ENCODE measurements at places on chromosomes 16 and 17.

DNA sequence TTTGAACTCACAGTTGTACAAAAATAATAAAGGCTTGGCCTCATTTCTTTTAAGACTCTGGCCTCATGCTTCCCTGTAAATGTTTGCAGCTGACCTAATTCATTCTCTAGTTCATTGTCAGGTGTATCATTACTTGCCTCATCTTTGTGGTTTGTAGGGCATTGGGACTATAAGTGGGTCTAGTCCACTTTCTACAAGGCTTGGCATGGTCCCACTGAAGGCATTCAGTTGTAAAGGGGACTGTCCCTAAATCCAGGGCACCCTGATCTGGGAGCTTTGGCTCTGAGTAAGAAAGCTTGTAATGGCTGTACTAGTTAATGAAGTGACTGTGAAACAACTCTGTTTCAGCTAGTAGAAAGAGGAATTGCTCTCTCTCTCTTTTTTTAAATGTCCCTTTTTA is 2.7 kb downstream of the KCTD2 start:
- DNase-seq: no peak

GRCh38 chr17:44266402-44267164 is 1.4 kb downstream of the SLC4A1 start:
- DNase-seq: no peak

GRCh38 chr17:34117332-34117731 is 137.8 kb upstream of the CCL2 start:
- DNase-seq: no peak

DNA sequence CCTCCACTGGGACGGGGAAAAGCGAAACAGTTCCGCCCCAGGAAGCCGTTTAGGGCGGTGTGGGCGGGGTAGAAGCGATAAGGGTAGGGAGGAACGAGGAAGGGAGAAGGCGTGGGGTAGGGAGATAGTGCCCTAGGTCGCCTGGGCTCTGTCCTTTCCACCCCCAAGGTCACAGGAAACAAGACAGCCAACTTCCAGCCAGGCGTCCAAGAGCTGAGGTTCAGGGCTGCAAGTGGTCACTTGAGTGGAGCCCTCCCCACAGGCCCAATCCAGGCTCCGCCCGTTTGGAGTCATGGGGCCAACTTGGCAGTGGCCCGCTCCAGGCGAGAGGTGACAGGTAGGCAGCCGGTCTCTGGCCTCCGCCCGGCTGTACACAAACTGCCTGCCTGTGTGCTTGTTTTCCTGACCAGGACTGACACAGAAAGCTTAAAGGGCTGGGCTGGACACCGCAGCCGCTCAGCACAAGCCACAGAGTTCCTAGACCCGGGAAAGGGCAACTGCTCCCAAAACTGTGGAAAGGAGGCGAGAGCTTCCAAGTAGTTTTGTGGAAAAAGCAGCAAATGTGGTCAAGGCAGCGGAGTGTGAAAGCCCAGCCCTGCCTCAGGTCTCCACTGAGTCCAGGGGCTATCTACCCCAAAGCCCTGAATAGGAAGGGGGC is at the start of gene RILP:
TSS of gene RILP (minus strand) at position 23 of the 658 bp plus-strand sequence. CDS start 62 bp downstream, outside the sequence.
- peak; percentile 95 for DNase-seq

GRCh38 chr16:85897382-85897781 is 1.6 kb upstream of the IRF8 start:
- no peak for DNase-seq

- peak; percentile 78 for DNase-seq
Measured at GRCh38 chr16:3652373-3653195, 1.9 kb upstream of the DNASE1 start.

- DNase-seq: no peak
Measured at GRCh38 chr17:1050246-1050995, 53.5 kb downstream of the TIMM22 start.

GRCh38 chr17:40442392-40443195 is 656 bp upstream of the IGFBP4 start:
- no peak for DNase-seq

- no peak for DNase-seq
Measured at GRCh38 chr16:89546781-89547180, 13.7 kb upstream of the RPL13 start.

DNA sequence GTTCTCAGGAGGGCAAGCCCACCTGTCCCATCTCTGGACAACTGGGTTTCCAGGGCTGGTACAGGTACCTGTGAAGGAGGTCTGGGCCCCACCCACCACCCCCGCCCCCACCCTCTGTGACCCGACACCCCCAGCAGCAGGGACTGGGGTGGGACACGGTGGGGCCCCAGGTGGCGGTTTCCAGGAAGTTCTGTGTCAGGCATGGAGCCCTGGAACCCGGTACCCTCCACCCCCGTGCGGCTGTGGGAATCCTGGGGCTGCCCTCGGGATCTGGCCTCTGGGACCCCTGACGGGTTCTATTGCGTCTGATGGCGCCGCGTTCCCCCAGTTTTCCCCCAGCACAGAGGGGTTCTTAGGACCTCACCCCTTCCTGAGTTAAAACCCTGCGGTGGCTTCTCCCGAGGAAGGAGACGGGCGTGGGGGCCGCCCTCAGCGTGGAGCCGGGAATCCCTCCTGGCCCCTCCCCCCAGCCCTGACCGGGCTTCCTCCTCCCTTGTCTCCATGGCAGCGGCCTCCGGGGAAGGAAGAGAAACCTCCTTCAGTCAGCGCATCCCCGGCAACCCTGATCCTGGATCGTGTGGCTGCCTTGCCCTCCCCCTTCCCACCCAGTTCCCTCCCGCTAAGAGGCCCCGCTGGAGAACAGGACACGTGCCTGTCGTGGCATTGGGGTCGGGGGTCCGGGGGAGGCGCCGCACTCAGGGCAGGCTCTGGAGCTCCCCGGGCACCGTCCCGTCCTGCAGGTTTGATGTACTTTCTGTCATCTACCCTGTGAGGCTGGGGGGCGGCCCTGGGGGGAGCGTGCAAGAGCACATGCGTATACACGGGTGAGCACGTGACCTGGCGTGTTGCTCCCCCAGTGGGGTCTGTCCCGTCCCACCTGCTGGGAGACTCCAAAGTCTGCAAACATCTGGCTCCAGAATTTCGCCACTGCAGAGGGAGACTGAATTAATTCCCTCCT is 30.3 kb downstream of the CACNA1H start:
- no peak for DNase-seq

- no peak for DNase-seq
Measured at GRCh38 chr17:42171831-42172230, 9.1 kb downstream of the KCNH4 start.

DNA sequence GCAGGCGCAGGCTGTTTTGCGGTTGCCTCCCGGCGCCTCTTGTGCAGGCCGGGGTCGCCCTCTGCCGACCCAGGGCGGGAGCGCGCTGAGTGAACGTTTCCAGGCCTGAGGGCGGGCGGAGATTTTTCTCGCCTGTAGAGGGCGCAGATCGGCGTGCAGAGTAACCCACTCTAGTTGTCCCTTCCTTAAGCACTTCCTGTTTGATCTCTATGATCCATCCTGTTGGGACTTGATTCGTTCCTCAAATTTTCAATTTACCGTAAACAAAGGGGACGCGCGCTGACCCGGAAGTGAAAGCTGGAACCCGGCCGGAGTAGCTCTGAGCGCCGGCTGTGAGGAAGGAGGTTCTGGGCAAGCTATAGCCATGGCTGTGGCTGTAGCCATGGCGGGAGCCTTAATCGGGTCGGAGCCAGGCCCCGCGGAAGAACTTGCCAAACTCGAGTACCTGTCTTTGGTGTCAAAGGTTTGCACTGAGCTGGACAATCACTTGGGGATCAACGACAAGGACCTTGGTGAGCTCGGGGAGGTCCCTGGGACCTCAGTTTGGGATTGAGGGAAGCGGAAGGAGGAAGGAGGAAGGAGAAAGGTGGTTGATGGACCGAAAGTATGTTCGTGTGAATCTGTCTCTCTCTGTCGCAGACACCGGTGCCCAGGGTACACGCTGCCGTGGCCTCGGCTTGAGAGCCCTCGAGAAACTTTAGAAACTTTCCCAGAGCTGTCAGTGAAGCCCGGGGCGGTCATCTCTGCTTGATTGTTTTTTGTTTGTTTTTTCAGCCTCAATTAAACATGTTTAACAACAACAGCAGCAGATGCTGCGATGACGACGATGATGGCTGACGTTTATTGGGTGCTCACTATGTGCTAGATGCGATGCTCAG is at the start of gene DHX8:
TSS of gene DHX8 (plus strand) at position 302 of the 878 bp plus-strand sequence. CDS start at position 365, 63 bp downstream.
- peak; percentile 97 for DNase-seq

DNA sequence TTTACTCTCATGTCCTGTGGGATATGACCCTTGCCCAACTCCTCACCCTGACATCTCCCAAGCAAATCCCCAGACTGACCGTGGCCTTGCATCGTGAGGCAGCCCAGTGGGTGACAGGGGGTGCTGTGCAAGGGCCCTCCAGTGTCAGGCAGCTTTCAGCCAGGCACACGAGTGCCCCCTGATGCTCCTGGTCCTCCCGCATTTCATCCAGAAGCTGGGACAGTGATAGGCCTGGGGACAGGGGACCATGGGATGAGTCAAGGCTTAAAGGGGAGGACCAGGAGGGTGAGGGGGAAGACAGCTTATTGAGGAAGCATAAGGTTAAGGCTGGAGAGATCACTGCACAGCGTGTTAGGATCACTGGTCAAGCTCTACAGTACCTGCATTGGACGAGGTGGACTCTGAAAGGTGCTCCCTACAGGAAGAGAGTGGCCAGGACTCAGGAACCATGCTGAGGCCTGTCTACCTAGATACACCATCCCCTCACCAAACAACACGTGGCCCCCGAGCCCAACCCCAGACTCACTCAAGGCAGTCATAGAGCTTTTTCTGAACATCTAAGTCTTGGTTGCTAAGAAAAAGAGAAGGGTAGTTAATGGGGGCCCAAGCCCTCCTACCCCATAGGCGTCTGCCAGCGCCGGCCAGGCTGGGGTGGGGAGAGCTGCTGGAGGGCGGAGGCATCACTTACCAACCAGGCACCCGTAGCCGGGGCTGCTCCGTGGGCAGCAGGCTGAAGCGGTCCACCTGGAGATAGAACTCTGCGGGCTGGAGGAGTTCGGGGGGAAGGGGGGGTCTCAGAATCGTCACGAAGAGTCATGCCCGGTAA is 998 bp downstream of the ACD start:
- DNase-seq: no peak

GRCh38 chr17:5816491-5817070 is 232.3 kb upstream of the NLRP1 start:
- DNase-seq: peak; percentile 25

DNA sequence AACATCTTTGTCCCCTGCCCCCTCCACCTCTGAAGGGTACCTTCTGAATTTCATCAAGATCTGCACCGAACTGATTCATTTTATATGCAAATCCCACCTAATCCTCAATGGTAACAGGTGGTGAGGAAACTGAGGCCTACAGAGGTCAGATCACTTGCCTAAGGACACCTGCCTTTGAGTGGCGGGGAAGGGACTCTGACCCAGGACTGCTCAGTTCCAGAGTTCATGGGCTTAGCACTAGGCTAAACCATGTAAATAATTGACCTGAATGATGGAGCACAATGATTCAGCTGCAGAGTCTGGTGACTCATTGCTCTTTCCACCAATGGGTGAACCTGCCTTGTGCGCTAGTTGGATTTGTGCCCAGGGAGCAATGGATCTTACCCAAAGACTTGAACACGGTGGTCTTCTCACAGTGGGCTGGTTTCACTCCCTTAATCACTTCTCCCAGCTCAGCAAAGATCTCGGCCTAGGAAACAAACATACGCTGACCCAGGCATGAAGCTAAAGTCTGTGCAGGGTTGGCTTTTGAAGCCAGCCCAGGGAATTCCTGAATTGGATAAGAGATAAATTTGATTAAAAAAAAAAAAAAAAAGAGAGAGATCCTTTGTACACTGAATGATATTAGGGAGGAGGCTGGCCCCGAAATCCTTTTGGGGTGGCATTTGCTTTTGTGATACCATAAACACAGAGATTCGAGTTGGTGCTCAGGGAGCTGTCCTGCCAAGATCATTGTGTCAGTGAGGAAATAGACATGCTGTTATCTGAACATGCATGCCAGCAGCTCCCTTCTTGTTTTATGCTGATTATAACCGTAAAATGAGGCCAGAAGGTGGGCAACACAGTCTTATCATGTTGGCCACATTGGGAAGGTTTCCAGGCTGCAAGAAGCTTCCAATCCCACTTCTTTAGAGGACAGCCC is 17.0 kb downstream of the CRYM start:
- DNase-seq: no peak

- DNase-seq: no peak
Measured at GRCh38 chr16:88651276-88651988, 579 bp upstream of the CYBA start.

DNA sequence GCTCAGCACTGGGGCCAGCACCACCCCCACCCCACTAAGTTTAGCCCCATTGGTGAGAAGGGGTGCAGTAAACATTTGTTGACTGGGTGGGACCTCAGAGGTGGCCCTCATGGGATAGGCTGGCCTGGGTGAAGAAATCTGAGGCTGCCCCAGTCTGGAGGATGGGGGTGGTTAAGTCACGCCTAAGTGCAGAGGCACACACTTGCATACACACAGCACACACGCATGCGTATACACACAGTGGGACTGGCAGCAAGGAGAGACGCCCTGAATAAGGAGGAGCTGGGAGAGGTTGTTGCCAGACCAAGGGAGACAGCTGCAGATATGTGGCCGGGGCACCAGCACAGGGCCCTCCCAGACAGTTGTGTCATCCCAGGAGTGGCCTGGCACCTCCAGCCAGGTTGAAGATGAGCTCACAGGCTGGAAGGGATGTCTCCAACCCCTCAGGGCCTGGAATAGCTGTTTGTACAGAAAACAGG is 3.0 kb upstream of the BCAR1 start:
- DNase-seq: no peak

DNA sequence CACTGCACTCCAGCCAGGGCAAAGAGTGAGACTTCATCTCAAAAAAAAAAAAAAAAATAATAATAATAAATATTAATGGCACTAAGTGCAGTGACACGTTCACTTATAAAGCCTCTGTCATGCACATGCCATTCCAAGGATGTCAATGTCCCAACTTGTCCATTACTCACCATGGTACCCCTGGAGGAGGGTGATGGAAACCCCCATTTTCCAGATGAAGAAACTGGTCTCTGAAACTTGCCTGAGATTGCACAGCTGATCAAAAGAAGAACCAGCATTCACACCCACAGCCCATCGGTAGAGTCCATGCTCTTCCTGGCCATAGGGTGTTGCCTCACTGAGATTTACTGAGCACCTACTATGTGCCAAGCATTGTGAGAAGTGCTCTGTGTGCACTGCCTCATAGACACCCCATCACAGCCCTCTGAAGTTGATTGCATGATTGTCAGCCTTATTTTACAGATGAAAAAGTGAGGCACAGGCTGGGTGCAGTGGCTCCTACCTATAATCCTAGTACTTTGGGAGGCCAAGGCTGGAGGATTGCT is 123.7 kb downstream of the ABCC1 start:
- no peak for DNase-seq

- DNase-seq: no peak
Measured at GRCh38 chr16:74605746-74606520, 981 bp downstream of the GLG1 start.

DNA sequence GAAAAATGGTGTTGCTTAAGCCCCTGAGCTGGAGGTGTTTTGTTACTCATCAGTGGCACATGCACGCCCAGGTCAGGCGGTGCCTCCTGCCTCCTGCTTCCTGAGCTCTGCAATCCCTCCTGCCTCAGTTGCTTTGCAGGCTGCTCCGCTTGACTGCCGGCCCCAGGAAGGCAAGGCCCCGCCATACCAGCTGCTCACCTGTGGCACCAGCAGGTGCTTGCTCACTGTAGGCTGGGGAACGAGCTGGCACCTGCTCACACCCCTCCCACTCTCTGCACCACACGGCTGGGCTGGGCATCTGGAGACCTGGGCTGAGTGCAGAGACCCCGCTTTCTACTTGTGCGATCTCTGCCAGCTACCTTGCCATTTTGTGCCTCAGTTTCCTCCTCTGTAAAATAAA is 200.2 kb downstream of the RBFOX3 start:
- DNase-seq: no peak

GRCh38 chr16:7423434-7424044 is 90.9 kb downstream of the RBFOX1 start:
- no peak for DNase-seq

GRCh38 chr17:64685705-64686104 is 23.6 kb upstream of the SMURF2 start:
- DNase-seq: no peak

- DNase-seq: no peak
Measured at GRCh38 chr17:46968224-46968834, 10.7 kb downstream of the RPRML start.
